ENCODE measurements at places on chromosomes 4 and X. TPM values are rescaled to one million over a fixed set of nuclear protein-coding genes. Genes with fewer than 3 reads are reported as not detected.
A peak's percentile ranks its signal among the peaks of the same experiment; 100 is the strongest.

The AADAT gene
- total RNA-seq = not detected

The BEND2 gene
- total RNA-seq = not detected

The FABP2 gene
- total RNA-seq = not detected

The FAM120C gene
- 8.3 TPM for total RNA-seq

The TEX13C gene
- total RNA-seq = not detected

The GABRG1 gene
- total RNA-seq = not detected

The RASGEF1B gene
- total RNA-seq = 6.1 TPM

The ATP6AP2 gene
- total RNA-seq = 45.5 TPM

The PRDM8 gene
- total RNA-seq = 3.2 TPM

The FUNDC1 gene
- 11.6 TPM for total RNA-seq

DNA sequence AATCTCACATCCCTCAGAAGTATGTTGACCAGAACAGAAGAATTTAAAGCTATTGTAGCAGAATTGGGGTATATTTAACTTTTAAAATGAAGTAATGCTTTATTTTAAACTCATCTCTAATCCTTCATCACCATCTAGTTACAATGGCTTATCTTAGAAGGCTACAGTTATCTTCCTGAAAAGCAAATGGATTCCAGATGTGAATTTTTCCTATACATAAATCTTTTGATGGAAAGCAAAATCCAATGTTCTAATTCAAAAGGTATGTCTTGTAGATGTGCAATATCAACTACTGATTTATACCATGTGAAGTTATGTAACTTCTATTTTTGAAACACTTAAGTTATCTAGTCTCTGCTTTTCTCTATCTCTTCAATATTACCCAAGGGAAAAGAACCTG is 47.6 kb downstream of the CCNG2 start:
- no peak for DNase-seq

DNA sequence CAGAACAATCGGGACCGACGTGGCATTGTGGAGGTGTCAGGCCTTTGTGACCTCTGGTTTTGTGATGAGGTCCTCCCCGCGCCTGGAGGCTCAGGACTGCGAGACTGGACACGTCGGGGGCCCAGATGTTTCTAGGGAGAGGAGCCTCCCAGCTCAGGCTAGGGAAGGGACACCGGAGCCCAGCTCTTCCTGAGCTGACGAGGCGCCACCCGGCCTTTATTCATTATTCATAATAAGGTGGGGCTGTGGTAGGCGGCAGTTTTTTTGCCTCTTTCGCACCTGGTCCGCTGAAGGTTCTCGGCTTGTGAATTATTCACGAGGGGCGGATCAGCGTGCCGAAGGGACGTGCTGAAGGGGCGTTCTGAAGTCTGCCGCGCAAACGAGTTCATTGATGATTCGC is 2.3 kb upstream of the UBA1 start:
- DNase-seq = peak; percentile 73

DNA sequence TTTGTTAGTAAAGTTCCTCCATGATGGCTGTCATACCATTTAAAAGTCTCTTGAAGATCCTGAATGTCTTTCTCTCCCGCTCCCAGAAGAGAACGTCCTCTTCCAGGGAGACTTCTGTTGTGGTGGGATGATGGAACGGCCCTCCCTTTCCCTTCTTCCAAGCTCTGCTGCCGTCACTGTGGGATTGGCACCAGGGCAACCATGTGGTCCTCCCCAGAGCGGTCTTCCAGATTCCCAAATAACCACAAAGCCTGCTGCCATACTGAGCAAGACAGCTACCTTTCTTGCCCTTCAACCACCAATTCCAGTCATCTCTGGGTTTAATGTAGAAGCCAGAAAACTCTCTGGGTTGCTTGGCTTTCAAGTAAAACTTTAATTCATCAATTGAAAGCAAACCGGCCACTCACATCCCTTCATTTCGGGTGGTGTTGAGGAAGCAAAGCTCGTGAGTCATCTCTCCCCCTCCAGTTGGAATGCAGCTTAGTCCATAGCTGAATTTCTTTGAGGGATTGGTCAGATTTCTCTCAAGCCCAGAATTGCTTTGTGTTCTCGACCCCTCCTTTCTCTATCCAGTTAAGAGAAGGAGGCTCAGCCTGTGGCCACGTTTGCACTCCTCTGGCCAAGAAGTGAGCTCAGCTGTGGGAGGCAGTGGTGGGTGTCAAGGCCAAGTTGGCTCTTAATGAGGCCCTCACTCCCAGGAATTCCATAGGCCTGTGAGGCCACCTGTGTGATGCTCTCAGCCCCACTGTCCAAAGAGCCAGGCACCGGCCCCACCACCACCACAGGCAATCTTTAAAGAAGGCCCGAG is 36.9 kb downstream of the FHDC1 start:
- DNase-seq = no peak

- DNase-seq = no peak
Observed at GRCh38 chr4:105135785-105136184, 10.9 kb upstream of the TET2 start.

DNA sequence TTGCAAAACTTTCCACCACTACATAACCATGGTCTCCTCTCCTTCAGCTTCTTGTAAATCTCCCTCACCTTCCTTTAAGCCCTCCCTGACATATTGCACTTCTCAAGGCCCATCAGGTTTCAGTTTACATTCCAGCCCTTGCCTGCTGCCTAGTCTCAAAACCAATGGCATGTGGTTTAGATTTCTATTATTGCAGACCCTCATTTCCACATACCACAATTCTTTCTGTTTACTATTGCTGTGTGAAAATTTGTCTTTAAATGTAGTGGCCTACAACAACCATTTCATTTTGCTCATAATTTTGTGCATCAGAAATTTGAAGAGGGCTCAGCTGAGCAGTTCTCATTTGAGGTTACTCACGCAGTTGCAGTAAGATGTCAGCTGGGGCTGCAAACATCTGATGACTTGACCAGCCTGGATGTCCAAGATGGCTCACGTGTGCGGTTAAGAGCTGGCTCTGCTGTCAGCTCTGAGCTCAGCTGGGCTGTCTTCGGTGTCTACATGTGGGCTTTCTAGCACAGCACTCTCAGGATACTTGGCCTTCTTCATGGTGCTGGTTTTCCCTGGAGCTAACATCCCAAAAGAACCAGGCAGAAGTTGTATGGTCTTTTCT is 29.9 kb upstream of the SOD3 start:
- no peak for DNase-seq

DNA sequence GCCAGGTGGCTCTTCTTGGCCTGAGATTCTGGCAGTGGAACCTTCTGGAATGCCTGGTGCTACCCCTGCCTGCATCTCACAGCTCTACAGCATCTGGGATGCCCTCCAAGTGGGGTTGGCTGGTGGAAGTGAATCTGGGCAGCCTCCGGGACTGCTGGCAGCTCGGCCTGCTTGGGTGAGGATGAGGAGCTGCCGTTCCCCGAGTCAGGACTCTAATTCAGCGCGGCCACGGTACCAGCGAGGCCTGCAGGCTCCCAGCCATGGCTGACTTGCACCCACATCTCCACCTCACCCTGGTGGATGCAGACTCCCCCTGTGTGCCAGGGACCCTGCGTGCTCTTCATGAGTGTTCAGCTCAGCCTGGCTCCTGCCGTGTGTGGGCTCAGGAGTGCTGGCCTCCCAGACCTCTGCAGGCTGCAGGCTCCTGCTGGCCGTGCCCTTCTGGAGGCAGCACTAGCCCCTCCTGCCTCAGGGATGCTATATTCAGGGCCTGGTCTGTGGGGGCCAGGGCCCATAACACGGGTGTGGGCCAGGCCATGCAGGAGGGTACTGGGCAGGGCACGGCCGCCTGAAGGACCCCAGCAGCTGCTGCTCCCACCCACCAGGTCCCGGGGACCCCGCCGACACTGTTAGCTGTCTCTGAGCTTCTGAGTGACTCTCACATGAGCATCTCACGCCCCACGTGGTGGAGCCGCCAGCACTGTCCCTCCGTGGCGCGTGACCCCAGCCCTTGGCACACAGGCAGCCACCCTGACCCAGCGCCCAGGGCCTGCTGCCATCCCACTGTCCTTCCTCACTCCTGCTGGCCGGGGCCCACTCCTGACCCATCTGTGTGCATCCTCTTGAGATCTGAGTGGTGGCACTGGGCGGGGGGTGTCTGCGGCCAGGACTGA is 10.6 kb downstream of the UVSSA start:
- no peak for DNase-seq

GRCh38 chrX:51837921-51838320 is 55.5 kb upstream of the MAGED1 start:
- DNase-seq = no peak

GRCh38 chr4:114487101-114487500 is 111.5 kb upstream of the UGT8 start:
- no peak for DNase-seq

- DNase-seq = no peak
Observed at GRCh38 chrX:39335513-39336235, 534.4 kb downstream of the MID1IP1 start.

DNA sequence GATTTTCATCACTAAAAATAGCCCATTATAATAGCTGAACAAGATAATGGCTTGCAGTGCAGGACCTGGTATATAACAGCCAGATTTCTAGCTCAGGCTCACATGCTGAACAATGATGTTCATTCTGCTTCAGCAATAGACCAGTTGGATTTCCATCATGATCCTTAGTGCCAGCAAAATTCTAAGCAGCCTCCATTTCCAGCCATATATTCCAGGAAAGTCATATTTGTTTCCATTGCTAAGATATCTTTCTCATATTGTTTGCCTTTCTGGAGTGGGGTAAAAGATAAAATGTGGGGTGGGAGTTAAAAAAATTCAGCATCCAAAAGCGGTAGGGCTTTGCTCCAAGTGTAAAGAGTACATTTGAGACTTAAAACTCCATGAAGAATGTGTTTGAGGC is 2344.1 kb downstream of the PCDH7 start:
- DNase-seq = no peak

- no peak for DNase-seq
Observed at GRCh38 chr4:6141554-6141953, 58.8 kb downstream of the JAKMIP1 start.

DNA sequence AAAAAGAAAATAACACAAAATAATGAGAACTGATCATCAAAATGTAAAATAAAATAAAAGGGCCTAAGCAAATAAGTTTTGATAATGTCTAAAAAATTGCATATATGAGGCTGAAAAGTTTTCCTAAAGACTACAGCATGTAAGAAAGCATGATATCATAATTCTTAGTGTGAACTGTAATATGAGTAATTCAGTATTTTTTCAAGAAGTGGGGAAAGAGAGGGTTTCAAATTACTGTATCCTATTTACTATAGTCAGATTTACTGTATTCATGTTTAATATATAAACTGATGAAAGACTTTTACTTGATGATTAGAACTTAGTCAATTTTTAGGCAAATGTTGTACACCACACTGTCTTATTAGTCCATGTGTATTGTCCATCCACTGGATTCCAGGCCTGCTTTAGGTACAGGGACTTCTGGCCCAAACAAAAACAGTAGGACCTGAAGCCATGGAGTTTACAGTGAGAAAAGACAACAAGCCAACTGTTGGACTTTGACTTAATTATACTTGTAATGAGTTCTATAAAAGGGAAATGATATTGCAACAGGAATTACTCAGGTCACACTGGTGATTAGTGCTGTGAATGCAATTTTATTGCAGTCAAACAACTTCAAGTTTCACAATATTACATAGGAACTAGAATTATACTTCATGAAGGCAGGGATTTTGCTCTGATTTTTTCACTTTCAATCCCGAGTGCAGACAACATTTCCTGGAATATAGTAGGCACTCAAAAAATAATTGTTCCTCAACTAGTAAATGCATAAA is 517.7 kb upstream of the GALNT7 start:
- DNase-seq = no peak

- no peak for DNase-seq
Observed at GRCh38 chrX:11267425-11267824, 25.8 kb upstream of the AMELX start.

- DNase-seq = no peak
Observed at GRCh38 chr4:24849756-24850155, 54.4 kb downstream of the SOD3 start.

- no peak for DNase-seq
Observed at GRCh38 chr4:128573781-128574508, 235.6 kb upstream of the JADE1 start.

- peak; percentile 16 for DNase-seq
Observed at GRCh38 chr4:3399277-3400194, 42.2 kb upstream of the HGFAC start.

DNA sequence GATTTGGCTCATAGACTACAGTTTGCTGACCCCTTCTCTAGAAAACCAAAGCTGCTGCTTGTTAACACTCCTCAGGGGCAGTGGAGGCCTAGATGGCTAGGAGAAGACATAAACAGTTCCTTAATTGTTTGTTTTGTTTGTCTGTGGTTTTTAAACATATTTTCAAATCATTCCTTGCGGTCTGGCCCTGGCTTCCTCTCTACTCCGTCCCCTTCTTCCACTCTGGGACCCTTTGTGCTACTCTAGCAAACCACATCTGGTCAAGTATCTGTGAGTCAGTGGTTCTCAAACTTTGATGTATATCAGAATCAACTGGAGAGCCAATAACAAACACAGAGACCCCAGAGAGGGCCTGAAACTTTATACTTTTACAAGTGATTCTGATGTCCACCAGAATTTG is 36.1 kb downstream of the FRMPD4 start:
- no peak for DNase-seq

GRCh38 chr4:102193145-102193544 is 152.1 kb downstream of the SLC39A8 start:
- DNase-seq = no peak

- no peak for DNase-seq
Observed at GRCh38 chr4:138182838-138183426, 59.2 kb downstream of the SLC7A11 start.

DNA sequence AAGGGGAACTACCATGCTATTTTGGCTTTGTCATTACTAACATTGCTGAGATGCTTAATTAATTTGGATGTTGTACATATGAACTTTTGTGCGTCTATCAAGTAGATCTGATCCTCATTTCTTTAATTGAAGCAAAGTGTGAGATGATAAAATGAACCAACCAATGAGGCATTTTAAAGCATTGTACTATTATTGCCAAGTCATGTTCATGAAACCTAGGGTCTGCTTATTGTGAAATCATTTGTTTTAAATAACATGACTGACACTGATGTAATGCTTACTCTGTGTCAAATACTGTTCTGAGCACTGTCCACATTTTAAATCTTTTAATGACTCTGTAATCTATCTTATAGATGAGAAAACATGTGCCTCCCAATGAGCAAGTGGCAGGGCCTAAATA is 57.7 kb downstream of the C4orf33 start:
- DNase-seq = no peak

DNA sequence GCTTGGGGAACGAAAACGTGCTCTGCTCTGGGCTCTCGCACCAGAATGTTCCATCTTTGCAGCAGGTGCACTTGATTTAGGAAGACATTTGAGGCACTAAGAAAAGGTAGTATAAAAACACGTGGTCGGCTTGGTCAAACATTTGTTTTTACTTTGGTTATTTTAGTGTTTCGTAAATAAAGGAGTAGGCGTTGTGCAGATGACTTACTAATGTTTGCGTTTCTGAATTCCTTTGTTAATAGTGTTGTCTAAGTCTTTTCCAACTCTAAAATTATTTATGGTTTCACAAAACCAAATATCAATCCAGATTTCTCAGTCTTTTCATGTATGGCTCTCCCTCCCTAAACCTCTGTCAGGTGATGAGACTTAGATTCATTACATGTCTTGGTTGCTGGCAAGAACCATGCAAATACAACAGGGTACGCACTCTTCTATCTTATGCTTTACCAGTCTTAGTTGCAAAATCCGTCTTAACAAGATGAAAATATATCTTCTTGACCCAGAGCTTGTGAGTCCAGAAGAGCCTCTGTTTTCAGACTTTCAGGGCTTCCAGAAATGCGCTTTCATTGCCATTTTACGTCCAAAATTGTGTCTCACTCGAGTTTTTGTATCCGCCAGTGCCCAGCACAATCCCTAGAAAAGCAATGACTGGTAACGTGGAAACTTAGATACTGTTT is 686 bp downstream of the MTHFD2L start:
- no peak for DNase-seq

GRCh38 chrX:41946989-41947612 is 23.7 kb upstream of the CASK start:
- peak; percentile 3 for DNase-seq

All from activated CD8-positive, alpha-beta T cell treated with anti-CD3 and anti-CD28 coated beads for 36 hours (primary cell).